Activated naive CD4-positive, alpha-beta T cell (primary cell): ENCODE measurements at places on chromosomes 3 and 15.

GRCh38 chr3:194875581-194876402 lies 190.1 kb downstream of the FAM43A start:
- DNase-seq, result no peak

GRCh38 chr3:176415661-176416295 lies 781.5 kb downstream of the TBL1XR1 start:
- DNase-seq, result no peak

DNA sequence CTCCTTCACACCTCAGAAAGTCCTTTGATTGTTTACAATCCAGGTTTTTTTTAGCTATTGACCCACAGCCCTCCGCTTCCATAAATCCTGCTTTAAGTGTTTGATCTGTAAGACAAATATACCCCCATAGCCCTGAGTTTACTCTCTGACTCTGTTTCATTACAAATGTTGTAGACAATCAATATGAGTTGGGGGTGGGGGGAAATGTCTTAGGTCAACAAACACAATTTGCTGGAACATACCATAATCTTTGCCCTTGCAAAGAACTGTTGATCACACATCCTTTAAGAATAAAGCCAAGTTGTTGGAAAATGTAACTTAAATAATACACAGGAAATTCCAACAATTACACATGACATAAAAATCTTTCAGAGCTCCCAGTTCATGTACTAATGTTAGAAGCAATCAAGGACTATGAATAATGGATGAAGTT lies 301.8 kb upstream of the SEMA6D start:
- no peak for DNase-seq

DNA sequence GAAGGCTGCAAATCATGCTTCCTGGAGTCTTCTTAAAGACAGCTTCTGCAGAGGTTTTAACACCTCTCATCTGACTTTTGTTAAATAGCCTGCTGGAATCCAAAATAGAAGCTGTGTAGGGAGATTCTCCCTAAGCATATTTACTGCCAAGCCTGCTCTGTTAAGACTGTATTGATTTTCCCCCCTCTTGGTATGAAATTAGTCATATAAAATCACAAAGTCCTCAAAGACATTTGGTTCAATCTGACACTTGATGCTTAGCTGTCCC lies 94.6 kb downstream of the ITPR1 start:
- DNase-seq, result no peak

DNA sequence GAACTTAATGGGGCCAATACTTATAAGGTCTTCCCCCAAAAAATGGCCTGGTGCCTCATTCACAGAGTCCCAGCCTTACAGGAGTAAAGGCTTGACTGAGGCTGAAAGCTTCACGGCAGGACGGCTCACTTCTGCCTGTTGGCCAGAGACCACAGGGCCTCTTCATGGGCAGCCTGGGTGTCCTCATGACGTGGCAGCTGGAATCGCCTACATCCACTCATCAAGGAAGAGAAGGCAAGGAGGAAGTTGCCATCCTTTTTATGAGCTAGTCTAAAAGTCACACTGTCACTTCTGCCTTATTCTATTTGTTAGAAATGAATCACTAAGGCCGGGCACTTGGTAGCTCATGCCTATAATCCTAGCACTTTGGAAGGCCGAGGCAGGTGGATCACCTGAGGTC lies 89.3 kb upstream of the DGKG start:
- DNase-seq, result no peak

DNA sequence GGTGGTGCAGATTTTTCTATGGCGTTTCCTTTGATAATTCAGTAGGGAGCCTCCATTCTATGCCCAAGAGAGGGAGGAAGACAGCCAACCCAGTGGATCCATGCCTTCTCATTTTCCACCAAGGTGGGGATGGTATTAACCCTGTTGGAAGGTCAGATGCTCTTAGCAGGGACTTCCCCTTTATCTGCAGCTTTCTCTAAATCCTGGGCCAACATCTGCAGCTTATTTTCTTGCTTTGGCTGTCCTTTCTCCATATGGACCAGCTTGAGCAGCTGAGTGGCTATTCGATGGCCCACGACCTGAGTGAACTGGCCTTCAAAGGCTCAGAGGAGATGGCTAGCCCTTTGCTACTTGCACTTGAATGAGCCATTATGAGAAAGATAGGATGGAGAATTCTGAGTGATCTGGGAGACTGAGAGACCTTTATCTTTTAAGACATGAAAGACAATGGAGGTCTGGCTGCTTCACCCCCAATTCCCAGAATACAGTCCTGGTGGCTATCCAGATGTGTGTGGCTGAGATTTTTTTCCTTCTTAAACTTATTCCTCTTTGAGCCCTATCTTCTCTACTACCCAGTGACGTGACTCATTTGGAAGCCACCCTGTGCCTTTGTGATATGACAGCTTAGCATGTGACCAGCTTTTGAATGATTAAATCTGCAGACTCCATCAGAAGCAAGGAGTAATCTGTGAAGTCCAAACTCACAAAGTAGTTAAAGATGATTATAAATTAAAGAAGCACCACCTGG lies 39.6 kb upstream of the TRAK1 start:
- no peak for DNase-seq

DNA sequence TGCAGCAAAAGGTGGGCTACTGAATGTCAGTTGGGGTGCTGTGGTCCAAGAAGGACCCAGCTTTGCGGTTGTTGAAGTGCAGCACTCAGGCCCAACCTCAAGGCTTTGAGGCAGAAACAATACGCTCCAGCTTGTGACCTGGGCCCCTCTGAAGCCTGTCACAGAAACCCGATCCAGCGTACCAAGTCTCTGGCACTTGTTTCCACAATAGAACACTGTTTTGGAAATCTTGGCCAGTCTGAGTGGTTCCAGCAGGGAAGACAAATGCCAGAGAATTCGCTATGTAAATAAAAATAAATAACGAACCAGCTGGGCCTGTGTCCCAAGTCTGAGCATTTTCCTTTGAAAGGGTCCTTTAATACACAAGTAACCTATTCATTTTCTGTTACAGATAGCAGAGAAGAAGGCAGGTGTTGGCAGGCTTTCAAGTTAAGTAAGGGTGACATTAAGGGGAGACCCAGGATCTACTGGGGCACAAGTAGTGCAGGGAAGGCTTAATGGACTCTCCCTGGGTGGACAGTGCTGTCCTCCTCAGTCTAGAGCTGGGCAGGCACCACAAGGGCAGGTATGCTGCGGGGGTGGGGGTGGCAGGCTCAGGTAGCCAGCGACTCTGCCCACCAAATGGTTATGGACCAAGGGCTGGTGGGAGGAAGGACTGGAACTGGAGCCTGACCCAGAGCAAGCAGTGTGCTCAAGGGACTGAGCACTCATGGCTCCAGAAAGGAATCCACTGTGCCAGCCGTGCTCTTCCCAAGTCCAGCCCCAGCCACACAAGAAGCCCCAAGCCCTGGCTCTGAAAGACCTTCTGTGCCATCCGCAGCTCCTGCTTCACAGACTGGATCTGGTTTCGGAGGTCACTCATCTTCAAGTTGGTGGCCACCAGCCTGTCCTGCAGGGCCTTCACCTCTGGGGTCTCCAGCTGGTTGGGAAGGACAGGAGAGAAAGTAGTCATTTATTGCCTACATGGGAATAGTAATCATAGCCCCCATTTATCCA lies 26.3 kb downstream of the CCDC13 start:
- DNase-seq, result no peak

DNA sequence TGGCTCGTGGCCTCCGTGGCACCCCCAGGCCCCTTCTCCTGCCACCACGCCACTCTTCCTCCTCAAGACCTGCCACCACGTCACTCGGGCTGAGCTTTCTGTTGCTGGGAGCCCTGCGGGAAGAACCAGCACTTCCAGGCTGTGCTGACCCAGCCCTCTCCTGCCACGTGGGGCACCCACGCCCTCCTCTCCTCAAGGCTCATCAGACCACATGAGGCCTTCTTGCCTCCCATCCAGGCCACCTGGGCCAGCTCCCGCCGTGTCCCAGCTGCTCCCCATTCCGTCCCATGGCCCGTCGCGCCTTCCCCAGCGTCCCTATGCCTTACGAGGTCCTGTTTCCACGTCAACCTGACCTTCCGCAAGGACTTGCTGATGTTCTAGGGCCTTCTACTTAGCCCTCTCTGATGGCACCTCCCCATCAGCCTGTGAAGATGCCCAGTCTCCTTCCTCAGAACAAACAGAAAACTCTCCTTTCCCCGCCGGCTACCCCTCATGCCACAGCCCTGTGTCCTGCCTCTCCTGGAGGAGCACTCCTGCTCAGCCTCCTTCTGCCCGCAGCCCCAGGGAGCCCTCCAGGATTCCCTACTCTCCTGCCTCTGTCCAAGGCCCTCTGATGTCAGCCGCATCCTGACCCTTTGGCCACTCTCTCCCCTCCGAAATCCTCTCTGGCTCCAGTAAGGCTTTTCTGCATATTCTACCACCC lies 71.1 kb upstream of the BLM start:
- no peak for DNase-seq

DNA sequence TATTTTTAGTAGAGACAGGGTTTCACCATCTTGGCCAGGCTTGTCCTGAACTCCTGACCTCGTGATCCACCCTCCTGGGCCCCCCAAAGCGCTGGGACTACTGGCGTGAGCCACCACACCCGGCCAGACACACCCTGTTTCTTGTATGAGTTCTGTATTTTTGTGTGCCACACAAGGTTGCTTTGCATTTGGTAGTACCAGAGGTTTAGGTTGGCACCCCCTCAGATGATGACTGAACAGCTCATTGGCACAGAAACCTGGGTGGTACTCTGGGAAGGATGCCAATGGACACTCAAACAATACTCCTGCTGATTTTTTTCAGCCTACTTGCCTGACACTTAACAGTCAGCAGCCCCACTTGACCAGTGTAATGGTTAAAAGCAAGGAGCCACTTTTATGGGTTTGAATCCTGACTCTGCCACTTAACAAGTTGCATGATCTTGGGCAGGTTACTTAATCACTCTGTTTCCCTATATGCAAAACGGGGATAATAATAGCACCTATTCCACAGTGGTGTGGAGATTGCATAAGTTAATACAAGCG lies 39.2 kb upstream of the BCL2A1 start:
- no peak for DNase-seq

DNA sequence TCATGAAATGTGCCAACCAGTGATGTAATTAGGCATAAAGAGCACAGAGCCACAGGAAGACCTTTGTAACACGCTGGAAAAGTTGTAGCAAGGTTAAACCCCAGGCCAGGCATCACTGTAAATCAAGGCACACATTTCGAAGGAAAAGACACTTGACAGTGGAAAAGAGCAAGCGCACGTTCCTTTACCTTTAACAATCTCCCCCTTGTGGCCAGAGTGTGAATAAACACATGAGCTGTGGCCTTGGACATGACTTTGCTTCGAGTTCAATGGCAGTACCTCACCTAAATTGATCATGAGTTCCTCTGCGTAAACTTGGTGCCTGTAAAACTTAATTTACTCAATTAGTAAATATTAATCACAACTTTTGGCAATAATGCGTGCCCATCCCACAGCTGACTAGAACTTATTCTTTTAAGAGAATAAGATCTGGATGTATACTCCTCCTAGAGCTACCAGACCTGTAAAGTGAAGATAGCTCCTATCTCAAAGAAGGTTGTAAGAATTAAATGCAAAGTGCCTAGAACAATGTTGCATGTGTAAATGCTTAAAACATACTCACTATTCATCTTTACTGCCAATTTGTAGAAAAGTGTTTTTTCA lies 757.0 kb upstream of the NECTIN3 start:
- peak; percentile 1 for DNase-seq

DNA sequence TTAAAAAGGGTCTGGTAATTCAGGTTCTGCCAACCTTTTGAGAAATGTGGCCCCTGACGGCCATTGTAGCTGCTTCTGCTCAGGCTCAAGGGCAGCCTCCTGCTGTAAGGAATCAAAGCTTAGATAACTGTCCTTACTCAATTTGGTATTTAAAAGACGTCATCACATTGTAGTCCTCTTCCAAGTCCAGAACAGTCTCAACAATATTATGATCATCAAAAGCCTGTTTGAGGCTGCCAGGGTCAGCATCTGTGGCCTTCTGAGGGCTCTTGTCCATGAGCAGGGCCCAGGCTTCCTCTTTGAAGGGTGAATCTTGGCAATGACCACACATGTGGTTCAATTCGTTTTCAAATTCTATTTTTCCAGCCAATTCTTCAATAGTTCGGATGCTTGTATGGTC lies 6.0 kb downstream of the C3orf62 start:
- DNase-seq, result no peak

- no peak for DNase-seq
Observed at GRCh38 chr3:10602769-10603768, 97.7 kb upstream of the ATP2B2 start.

GRCh38 chr3:49723296-49723627 lies 489 bp downstream of the GMPPB start:
- DNase-seq, result no peak

- DNase-seq, result no peak
Observed at GRCh38 chr15:50484781-50485180, 60.6 kb downstream of the USP8 start.

GRCh38 chr3:42964266-42964665 lies 14.8 kb upstream of the GASK1A start:
- DNase-seq, result no peak

DNA sequence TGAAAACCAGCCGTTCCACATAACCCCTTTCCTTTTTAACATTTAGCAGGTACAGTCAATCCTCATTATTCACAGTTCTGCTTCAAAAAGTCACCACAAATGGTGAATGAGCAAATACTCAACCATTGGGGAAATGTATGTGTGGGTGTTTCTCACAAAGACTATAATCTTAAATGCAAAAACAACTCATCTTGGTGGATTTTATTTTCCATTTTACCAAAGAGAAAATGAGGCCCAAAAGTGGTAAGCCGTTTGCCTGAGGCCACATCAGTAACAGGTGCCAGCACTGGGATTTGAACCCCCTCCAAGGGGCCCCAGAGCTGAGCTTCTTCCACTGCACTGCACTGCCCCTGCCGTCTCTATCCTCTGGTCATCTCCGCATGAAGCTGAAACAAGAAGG lies 208.8 kb downstream of the OSBPL10 start:
- DNase-seq, result no peak

DNA sequence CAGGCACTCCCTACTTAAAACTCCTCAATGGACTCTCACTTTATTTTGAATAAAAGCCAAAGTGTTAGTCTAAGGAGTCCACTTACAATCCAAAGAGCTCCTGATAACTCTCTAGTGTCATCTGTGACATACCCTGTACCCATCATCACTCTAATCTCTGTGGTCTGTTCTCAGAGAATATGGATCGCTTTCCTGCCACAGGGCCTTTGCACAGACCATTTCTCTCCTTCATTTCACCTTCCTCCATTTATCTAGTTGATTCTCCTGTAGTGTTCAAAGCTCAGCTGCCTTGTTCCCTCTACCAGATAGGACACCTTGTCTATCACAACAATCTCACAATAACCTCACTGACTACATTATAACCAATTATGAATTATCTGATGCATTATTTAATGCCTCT lies 185.4 kb upstream of the KBTBD8 start:
- no peak for DNase-seq
